NCI-H1694 treated with DMSO at 0.1 percent for 48 hours (cell line): ENCODE measurements at places on chromosomes 2 and 18.
A peak's percentile ranks its signal among the peaks of the same experiment; 100 is the strongest.

DNA sequence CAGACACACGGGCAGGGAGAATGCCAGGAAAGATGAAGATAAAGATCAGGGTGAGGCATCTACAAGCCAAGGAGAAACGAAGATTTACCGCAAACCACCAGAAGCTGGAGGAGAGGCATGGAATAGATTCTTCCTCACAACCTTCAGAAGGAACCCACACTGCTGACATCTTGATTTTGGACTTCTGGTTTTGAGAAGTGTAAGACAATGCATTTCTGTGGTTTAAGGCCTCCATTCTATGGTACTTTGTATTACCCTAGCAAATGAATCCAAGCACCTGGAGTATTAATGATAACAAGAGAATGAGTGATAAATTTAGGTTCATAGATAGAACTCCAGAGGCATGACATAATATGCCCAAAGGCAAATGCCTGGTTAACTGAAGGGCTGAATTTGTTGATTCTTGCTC lies 11.8 kb upstream of the FN1 start:
- no peak for DNase-seq

DNA sequence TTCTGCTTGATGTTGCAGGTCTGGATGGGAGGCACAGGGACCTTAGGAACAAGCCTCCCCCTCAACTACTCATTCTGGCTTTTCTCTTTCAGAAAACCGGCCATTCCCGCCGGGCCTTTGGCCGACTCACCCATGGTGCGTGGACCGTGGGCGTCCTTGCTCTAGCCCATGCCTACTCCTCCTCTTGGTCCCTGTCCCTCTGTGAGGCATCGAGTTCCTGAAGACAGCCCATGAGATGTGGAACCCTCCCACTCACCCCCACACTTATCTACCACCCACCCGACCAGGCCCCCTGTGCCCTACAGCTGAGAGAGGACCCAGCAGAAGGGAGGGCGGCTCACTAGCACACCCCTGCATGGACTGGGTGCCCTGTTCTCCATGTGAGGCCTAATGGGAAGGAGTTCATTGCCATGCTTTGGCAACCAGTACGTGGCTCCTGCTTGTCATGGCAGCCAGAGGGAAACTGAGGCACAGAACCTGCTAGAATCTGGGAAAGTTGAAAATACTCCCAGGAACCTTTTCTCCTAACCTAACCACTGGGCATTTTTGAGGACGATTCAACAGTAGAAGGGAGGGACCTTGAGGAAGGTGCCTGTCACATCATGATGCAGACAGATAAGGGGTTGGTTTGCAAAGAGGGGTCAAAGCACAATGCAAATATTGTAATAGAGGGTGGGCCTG lies 8.5 kb downstream of the SPEG start:
- no peak for DNase-seq

DNA sequence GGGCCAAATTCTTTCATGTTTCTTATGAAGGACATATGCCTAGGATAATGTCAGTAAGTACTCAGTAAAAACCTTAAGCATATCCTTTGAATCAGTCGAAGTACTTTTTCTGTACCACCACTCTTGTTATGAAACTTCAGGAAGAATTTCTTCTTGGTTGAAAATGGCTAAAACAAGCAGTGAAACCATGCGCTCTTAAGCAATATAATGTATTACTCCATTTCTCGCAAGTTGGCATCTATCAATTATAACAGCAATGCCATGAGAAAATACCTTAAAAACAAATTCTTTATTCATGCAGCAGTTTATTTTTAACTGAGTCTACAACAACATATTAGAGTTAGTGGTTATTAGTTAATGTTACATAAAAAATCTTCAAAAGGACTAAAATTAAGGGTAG lies 41.0 kb downstream of the SLC66A3 start:
- DNase-seq = no peak

DNA sequence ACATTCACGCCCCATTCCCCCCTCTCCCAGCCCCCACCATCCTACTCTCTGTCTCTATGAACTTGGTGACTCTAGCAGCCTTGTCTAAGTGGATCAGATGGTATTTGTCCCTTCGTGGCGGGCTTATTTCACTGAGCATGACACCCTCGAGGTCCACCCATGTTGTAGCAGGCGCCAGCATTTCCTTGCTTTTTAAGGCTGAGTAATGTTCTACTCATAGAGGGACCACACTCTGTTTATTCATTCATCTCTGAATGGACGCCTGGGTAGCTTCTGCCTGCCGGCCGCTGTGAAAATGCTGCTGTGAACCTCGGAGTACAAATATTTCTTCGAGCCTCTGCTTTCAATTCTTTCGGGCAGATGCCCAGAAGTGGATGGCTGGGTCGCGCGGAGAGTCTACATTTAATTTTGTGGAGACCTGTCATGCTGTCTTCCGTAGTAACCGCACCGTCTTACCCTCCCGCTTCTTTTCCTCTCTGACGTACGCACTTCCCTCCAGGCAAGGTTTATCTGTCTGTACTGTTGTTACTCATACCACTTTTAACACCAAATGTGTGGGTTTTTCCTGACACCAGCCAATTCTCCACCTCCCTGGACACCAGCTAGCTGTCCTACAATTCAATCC lies 5.6 kb downstream of the CROCC2 start:
- DNase-seq = no peak

DNA sequence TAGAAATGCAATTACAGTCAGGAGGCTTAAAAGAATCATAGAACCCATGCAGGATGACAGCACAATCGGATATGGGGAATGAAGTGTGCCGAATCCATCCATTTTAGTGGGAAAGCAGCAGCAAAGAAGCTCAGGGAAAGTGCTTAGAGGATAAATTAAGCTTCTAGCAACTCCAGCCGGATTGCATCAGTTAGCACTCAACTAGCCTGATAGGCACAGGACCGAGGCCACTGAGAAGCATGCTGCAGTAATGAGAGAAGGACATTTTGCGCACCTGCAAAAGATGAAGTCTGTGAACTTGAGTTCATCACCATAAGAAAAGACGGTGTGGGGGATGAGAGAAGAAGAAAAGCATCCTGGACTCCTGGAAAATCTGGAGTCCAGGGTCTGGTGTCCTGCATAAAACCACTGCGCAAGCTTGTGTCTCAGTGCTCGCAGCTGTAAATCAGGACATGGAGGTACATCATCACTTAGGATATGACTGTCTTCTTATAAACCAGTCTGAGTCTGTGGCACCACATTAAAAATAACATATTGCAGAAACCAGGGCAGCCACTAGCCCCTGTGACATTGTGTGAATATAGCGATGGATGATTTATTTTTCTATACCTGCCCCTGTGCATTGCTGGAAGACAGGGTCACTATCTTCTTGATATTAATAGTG lies 665.5 kb upstream of the SOX11 start:
- DNase-seq = no peak

- DNase-seq = no peak
These were observed at the start of gene DIPK1C for GRCh38 chr18:74457043-74457724. Gene DIPK1C (minus strand): TSS chr18:74457308. CDS start chr18:74457259, 49 bp downstream.

DNA sequence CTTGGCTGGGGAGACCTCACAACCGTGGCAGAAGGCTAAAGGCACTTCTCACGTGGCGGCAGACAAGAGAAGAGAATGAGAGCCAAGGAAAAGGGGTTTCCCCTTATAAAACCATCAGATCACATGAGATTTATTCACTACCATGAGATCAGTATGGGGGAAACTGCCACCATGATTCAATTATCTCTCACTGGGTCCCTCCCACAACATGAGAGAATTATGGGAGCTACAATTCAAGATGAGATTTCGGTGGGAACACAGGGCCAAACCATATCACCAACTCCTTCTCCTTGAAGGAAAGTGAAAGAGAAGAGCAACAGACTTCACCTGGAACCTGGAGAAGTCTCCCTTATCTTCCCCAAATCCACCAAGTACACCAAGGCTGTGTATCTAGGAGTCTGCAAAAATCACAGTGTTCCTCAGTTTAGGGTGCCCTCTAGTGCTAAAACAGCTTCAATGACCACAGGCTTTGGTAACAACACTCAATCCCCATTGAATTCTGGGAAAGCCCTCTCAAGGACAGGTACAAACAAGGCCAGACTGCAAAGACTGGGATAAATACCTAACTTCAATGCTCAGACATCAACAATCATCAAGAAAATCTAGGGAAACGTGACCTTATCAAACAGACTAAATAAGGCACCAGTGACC lies 148.8 kb upstream of the SRD5A2 start:
- DNase-seq = peak; percentile 8
